ENCODE measurements at places on chromosomes 13 and 19. TPM values are rescaled to one million over a fixed set of nuclear protein-coding genes. Genes with fewer than 3 reads are reported as not detected.

The NTN5 gene
- total RNA-seq: not detected

The ZNF471 gene
- total RNA-seq: 1.7 TPM

The LSR gene
- 0.22 TPM for total RNA-seq

The PLPPR3 gene
- total RNA-seq: not detected

The SLITRK6 gene
- not detected for total RNA-seq

The CATSPERD gene
- total RNA-seq: not detected

The CCDC8 gene
- total RNA-seq: 14.9 TPM

The ZNF628 gene
- 3.3 TPM for total RNA-seq

The FXYD7 gene
- total RNA-seq: not detected

The CLEC4M gene
- not detected for total RNA-seq

The UBE2L5 gene
- not detected for total RNA-seq

The ZNF534 gene
- 0.44 TPM for total RNA-seq

The R3HDM4 gene
- 41.9 TPM for total RNA-seq

The ZNF607 gene
- 3.4 TPM for total RNA-seq

The LHB gene
- not detected for total RNA-seq

The SLC7A10 gene
- total RNA-seq: not detected

The TSPAN16 gene
- not detected for total RNA-seq

The C13orf42 gene
- total RNA-seq: not detected

The FCGBP gene
- total RNA-seq: under 0.01 TPM

The FFAR1 gene
- total RNA-seq: not detected

The ZNF497 gene
- total RNA-seq: 1.3 TPM

The PLK5 gene
- total RNA-seq: not detected

The TYROBP gene
- total RNA-seq: not detected

The TIMM29 gene
- total RNA-seq: 24.9 TPM
